ENCODE measurements at places on chromosomes 5 and 9. TPM values are rescaled to one million over a fixed set of nuclear protein-coding genes. Genes with fewer than 3 reads are reported as not detected.
A peak's percentile ranks its signal among the peaks of the same experiment; 100 is the strongest.

DNA sequence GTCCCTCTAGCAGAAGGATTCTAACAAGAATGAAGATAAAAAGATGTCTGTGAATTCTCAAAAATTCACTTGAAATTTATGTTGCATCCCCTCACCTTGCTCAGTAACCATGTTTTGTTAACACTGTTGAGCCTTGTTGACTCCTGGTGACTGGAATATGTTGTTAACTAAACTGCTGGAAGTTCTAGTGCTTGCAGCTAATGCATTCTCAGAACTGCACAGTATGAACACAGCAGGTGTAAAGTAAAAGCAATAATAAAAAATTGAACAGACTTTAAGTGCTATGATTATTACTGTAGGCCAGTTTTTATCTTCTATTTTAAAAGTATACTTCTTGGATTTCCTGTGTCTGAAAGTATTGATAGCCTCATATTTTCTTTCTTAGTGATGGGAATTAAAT lies 388.7 kb upstream of the PTPRD start:
- DNase-seq = no peak

DNA sequence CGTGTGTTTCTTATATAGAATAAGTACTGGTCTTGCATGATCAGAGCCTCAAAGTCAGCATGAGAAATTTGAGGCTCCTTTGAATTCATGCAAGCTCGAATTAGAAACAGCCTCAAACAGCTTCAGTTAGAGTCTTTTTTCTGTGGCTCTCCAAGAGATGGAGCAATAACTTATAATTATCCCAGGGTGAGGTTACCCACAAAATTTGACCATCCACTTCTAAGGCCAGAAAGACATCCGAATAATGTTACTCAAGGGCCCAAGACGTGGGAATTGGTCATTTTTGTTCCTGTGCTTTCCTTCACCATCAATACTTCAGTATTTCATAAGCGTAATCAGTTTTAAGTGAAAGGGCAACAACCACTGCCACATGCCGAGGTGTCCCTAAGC lies 89.7 kb downstream of the DAPK1 start:
- no peak for DNase-seq

DNA sequence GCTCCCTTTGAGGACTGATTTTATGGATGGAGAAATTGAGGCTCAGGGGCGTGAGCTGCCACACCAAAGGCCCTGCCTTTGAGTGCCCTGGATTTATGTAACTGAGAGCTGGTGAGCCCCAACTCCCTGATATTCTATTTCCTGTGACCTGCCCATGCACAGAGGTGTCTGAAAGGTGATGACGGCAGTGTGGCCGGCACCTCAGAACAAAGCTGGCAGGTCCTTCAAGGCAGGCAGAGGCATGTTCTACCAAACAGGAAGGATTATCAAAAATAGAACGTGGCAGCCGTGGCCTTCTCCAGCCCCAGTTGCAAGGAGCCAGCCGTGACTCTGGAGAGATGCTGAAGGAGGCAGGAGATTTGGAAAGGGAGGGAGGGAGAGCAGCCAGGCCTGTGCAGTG lies 36.2 kb downstream of the INSYN2B start:
- DNase-seq = no peak

DNA sequence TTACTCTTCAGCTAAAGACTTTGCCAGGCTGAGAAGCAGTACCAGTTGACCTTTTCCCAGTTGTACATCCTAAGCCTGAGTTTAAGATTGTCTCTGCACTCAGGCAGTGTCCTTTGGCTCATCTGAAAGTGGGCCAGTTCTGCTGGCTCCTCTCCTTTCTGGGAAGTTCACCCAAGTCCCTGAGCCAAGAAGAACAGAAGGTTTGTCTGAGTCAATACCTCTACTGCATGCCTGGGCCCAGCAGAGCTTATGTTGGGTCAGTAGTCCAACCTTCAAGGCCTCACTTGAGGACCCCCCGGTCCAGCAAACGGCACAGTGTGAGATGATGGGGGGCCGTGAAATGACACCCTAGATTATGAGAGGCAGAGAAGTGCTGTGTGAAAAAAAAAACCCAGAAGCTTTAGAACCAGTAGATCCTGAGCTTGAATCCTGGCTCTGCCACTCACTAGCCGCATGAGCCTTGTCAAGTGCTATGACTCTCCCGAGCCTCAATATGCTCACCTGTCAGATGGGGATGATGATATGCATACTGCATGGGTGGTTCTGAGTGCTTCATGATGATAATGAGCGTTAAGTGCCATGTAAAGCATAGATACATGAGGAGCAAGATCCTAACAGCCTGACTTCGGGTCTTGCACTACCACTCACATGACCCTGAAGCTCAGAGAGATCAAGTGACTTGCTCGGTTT lies 156.0 kb downstream of the MACROH2A1 start:
- DNase-seq = peak; percentile 55

GRCh38 chr5:24376210-24376609 lies 268.6 kb downstream of the CDH10 start:
- no peak for DNase-seq

DNA sequence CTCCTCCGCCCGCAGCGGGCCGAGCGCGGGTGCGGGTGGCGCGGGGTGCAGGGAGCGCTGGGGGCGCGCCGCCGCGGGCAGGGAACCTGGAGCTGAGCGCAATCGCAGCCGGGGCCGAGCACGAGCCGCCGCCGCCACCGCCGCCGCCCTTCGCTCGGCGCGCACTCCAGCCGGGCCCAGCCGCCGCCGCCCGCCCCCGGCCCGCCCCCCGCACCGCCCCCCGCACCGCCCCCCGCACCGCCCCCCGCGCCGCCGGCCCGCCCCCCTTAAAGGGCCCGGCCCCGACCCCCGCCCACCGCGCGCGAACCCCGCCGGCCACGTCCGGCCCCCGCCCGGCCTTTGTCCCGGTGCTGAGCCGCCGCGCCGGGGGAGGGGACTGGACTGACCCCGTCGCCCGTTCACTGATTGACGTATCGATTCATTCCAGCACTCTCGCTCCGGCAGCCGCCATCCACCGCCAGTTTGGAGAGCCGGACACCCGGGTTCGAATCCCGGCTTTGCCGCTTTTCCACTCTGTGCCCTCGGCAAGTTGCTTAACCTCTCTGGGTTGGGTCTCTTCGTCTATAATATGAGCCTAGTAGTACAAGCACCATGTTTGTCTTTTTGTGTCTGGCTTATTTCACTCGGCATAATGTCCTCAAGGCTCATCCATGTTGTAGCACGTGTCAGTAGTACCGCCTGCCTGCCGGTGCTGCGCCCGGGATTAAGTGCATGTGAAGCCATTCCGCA lies at the start of gene SH3PXD2B:
SH3PXD2B (minus strand) TSS at position 168 of the 729 bp plus-strand sequence. CDS start 173 bp downstream, outside the sequence.
- DNase-seq = peak; percentile 77

GRCh38 chr5:170782438-170782837 lies 1.1 kb upstream of the GABRP start:
- no peak for DNase-seq

DNA sequence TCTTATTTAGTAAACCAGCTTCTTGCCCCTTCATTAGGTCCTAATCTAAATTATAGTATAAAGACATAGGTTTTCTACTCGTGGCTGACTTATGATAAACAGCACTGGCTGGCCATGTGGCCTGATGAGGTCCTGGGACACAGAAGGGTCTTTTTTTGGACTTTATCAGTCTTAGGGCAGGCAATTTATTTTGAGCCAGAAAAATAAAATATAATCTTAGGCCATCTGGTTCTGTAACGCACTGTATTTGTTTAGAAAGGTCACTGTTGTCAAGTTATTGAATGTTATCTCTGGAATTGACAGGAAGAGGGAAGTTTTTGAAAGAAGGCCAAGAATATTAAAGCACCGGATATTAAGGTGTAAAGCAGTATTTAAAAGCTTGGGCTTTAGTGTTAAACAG lies 53.9 kb downstream of the RFX3 start:
- no peak for DNase-seq

DNA sequence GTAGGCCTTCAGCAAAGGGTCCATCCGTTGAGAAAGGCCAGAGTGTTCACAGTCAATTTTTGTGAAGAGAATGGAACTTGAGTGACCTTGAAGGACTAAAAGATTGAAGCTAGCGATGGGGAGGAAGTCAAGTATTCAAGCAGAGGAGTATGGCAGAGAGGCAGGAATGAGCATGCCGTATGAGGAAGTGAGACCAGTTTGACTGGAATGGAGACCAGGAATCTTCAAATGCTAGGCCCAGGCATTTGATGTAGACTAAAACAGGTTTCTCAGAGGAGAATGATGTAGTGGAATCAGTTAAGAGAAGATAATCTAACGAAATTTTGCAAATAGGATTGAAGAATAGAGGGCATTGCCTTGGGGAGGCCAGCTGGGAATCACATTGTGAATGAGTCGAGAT lies 90.4 kb upstream of the SEMA6A start:
- DNase-seq = no peak

DNA sequence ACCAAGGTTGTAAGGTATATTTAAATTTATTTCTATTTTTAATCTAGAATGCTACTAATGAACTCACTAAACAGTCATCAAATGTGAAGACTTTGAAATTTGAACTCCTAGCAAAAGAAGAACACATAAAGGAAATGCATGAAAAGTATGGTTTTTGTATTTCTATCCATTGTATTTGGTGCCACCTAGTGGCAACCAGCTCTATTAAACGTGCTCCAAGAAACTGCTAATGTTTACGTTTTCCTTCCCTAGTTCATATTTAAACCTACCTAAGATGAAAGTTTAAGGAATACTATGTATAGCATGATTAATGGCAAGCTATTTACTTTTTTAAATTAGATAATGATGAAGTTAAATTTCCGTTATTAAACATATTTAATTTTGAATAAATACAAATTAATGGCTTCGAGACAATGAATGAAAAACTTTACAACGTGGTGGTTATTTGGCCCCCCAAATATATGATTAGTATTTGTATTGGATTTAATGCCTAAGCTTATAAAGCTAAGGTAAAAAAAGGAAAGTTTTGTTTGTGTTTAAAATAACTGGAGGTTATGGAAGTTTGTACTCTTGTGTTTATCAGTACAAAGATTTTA lies 115.9 kb upstream of the SH3GL2 start:
- DNase-seq = peak; percentile 81

- DNase-seq = no peak
These were observed 265.3 kb upstream of the GAS1 start for GRCh38 chr9:87212605-87213021.

DNA sequence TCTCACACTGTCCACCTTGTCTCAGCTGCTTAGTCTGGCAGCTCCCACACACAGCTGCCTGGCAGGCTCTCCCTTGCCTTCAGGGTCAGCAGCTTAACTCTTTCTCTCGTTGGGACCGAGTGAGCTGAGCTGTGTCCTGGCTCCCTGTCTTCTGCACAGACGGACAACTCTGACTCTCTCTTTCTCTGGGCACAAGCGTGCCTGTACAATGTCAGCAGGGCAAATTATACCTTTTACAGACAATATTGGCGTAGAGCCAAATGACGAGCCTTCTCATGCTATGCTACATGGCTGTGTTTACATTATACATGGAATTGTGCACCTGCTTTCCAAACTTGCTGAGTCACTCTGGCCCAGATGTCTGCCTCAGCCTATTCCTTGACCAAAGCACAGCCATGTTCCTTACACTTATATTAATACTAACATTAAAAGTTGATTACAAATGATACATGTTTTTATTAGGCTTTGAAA lies 188.6 kb downstream of the CYLC2 start:
- no peak for DNase-seq

GRCh38 chr5:24767086-24767485 lies 122.3 kb upstream of the CDH10 start:
- DNase-seq = no peak

DNA sequence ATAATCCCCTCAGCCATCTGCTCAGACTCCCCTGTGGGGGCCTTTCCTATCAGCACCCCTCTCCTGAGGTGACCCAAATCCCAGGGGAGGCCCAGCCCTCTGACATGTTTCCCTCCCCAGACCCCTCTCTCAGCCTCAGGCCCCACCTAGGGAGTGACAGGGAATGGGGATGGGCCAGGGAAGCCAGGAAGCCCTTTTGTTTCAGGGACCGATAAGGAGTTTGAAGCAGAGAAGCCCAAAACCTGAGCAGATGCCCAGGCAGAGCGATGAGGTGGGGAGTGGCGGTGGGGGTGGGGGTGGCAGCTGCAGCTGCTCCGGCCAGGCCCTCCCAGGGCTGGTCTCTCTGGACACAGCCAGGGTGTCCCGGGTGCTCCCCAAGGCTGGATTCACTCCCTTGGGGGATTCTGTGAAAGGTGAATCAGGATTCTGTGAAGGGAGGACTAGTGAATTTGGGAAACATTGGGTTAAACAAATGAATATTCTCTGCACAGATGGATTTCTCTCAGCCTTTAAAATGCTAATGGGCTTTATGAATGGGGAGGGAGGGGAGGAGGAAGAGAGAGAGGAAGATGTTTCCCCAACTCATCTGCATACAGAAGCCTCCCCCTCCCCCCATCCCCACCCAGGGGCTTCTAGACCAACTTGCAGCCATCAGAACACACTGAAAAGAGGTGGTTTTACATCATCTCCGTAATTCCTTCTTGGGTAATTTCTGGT lies 17.4 kb downstream of the AKNA start:
- DNase-seq = no peak

GRCh38 chr9:113307396-113307975 lies 4.3 kb upstream of the RNF183 start:
- DNase-seq = no peak

DNA sequence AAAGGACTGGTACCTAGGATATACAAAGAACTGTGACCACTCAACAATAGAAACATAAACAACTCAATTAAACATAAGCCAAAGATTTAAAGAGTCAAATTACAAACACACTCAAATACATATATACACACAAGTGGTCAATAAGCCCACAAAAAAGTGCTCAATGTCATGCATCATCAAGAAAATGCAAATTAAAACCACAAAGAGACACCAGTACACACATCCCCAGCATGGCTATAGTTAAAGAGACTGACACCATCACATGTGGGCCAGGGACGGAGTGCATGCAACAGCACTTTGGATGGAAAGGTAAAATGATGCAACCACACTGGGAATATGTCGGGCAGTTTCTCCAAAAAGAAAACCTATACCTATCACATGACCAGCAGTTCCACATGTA lies 89.7 kb downstream of the CAAP1 start:
- DNase-seq = no peak

DNA sequence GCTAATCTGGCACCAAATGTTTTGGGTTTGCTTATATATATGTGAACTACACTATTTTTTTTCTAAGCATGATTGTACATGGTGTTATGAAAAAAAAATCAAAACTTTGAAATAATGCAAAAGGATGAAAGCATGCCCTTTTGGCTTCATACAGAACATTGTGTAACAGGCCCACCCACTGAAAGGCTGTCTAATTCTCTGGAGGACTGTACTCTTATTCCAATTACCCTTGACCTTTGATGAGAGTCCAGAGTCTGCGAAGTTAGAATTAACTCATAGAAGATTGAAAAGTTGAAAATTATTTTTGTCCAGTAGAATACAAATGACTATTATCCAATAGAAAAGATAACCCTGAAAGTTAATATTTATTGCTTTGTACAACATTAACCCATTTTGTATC lies 117.4 kb downstream of the ADAMTS12 start:
- peak; percentile 78 for DNase-seq

GRCh38 chr5:164581889-164582288 lies 1076.5 kb downstream of the MAT2B start:
- no peak for DNase-seq

Gene SEMA6A
- 0.26 TPM for total RNA-seq

Gene PCDHGB1
- total RNA-seq = 3.1 TPM

Gene SPATA6L
- 1.2 TPM for total RNA-seq

Gene FOXD4L5
- total RNA-seq = under 0.01 TPM

Gene PLAC8L1
- not detected for total RNA-seq

Gene SPATA31A3
- total RNA-seq = not detected

Gene IFNA14
- total RNA-seq = not detected

Measured in fibroblast of lung (primary cell).